GM23338 (cell line): ENCODE measurements at places on chromosomes 6 and 20. TPM values are rescaled to one million over a fixed set of nuclear protein-coding genes. Genes with fewer than 3 reads are reported as not detected.

GRCh38 chr6:50120300-50120699 is 70.6 kb upstream of the DEFB112 start:
- no peaks in the 10 kb centered on the region for H3K27me3 ChIP-seq
- no peak overlapping the region for H3K4me3 ChIP-seq
- H3K27ac ChIP-seq, result no peak overlapping the region
- no peaks in the 10 kb centered on the region for H3K36me3 ChIP-seq
- H3K4me1 ChIP-seq, result peaks cover 22% of the 10 kb centered on the region

Gene AIG1
- 65.2 and 68.7 TPM in 2 replicates for total RNA-seq

DNA sequence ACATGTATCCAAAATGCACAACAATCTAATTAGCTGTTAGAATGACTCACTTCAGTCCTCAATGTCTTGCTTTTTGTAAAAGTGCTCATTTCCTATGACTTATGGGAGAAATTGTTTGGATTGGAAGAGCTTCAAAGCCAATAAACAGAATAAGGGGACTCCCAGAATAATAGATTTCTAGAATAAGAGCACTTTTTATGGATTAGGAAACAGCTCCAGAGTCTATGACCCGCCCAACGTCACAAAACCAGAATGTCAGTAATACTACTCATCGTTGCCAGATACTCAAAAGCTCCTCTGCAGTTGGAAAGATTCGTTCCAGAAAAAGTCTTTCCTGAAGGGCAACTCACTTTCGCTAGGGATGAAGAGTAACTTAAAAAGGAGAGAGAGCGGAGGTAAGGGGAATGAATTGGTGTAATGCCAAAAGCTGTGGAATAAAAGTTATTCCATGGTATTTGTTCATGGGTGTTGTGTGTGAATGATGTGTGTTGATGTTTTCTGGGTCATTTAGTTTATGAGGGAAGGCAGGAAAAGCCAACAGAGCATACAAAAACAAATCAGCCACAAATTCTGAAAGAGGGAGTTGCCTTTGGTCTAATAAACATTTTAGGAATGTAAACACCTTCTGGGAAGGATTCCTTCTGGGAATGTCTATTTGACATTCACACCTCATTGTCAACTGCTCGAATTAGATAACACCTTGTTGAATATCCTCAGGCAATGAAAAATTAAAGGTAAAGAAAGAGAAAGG is 64.6 kb downstream of the SYNE1 start:
- no peak overlapping the region for H3K27ac ChIP-seq
- H3K4me1 ChIP-seq, result peaks cover 22% of the 10 kb centered on the region; the same call in 1 of the 2 replicates
- no peaks in the 10 kb centered on the region for H3K27me3 ChIP-seq
- H3K4me3 ChIP-seq, result no peak overlapping the region
- no peaks in the 10 kb centered on the region for H3K36me3 ChIP-seq

GRCh38 chr6:57201718-57202117 is 20.4 kb downstream of the RAB23 start:
- no peak overlapping the region for H3K27ac ChIP-seq
- H3K36me3 ChIP-seq, result no peaks in the 10 kb centered on the region
- no peak for DNase-seq
- H3K27me3 ChIP-seq, result no peaks in the 10 kb centered on the region

- no peaks in the 10 kb centered on the region for H3K27me3 ChIP-seq
- no peak overlapping the region for H3K4me3 ChIP-seq
- no peak for DNase-seq
- no peaks in the 10 kb centered on the region for H3K36me3 ChIP-seq
- no peak overlapping the region for H3K27ac ChIP-seq
Measured at GRCh38 chr6:92989656-92990055, 429.7 kb downstream of the EPHA7 start.

GRCh38 chr20:58633161-58634053 is 17.7 kb upstream of the STX16 start:
- no peak for DNase-seq
- H3K36me3 ChIP-seq, result no peaks in the 10 kb centered on the region
- H3K4me3 ChIP-seq, result no peak overlapping the region
- H3K27ac ChIP-seq, result no peak overlapping the region

- H3K27ac ChIP-seq, result peak overlapping the region; percentile 78; the same call in 1 of the 2 replicates
- no peaks in the 10 kb centered on the region for H3K27me3 ChIP-seq
Measured at GRCh38 chr6:43770372-43771209, 580 bp downstream of the VEGFA start.

DNA sequence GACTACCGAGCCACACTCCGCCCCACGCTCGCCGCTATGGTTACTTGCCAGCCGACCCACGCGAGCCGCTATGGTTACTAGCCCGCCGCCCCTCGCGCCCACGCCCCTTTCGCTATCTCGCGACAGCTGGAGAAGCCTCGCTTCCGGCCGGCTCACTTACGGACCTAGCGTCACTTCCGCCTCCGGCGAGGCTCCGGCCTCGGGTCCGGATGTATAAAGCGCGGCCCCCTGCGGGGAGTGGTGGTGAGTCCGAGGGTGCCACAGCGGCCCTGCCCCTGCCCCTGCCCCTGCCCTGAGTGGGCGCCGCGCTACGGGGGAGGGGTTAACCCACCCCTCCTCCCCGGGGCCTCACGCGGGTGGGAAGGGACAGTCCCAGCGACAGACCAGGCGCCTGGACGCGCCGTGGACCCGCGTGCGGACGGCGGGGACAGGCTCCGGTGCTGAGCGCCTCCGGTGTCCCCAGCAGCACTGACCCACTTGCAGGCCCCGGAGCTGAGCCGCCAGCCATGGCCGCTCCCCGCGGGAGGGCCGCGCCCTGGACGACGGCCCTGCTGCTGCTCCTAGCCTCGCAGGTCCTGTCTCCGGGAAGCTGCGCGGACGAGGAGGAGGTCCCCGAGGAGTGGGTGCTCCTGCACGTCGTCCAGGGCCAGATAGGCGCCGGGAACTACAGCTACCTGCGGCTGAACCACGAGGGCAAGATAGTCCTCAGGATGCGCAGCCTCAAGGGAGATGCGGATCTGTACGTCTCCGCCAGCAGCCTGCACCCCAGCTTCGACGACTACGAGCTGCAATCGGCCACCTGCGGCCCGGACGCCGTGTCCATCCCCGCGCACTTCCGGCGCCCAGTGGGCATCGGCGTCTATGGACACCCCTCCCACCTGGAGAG is at the start of the genes C6orf120 and WDR27:
Gene C6orf120 (plus strand): TSS at position 173 of the 886 bp plus-strand sequence. CDS start 334 bp downstream, at position 507.
Gene WDR27 (minus strand): TSS at position 76 of the 886 bp plus-strand sequence. CDS start 13,024 bp downstream, outside the sequence.
- no peaks in the 10 kb centered on the region for H3K27me3 ChIP-seq
- peaks cover 17% of the 10 kb centered on the region for H3K4me1 ChIP-seq
- peak; percentile 98 for DNase-seq
- peak within 1 kb of the TSS; percentile 79 for H3K27ac ChIP-seq
- H3K4me3 ChIP-seq, result peak within 1 kb of the TSS; percentile 92
- H3K36me3 ChIP-seq, result no peaks in the 10 kb centered on the region

DNA sequence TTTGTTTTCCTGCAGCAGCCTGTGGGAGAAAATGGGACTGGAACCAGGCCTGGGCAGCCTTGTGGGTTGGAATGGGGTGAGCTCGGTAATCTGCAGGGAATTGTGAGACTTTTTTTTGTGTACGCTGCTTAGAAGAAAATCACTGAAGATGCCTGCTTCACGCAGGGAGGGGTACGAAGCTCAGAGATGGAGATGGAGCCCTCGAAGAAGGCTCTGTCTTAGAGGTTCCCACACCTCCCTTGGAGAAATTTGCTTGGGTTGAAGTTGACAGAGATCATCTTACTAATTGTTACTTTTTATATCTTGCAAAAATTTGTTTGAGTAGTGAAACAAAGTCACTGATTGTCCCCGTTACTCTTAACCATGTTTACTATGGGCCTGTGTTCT is 894 bp downstream of the PYGB start:
- peak overlapping the region; percentile 93 for H3K4me3 ChIP-seq
- peaks cover 16% of the 10 kb centered on the region for H3K4me1 ChIP-seq
- no peak for DNase-seq
- no peaks in the 10 kb centered on the region for H3K36me3 ChIP-seq
- H3K27ac ChIP-seq, result peak overlapping the region; percentile 77; the same call in 1 of the 2 replicates

Gene BCAS4
- 6.3 and 22.2 TPM in 2 replicates for total RNA-seq

Gene EDN3
- 0.17 and 1.2 TPM in 2 replicates for total RNA-seq

DNA sequence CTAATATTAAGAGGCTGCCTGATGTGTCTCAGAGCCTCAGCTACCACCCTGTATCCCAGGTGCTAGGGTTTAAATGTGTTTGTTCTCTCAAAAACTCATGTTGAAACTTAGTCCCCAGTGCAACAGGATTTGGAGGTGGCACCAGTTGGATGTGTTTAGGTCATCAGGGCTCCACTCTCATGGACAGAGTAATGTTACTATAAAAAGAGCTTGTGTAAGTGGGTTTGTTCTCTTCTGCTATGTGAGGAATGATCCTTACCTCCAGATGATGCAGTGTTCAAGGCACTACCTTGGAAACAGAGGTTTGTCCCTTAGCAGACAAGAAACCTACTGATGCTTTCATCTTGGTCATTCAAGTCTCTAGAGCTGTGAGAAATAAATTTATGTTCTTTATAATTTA is 164.9 kb upstream of the EPHA7 start:
- H3K27me3 ChIP-seq, result no peaks in the 10 kb centered on the region
- H3K4me1 ChIP-seq, result peaks cover 8% of the 10 kb centered on the region; the same call in 1 of the 2 replicates
- no peak overlapping the region for H3K27ac ChIP-seq
- H3K4me3 ChIP-seq, result no peak overlapping the region
- no peaks in the 10 kb centered on the region for H3K36me3 ChIP-seq
- no peak for DNase-seq

DNA sequence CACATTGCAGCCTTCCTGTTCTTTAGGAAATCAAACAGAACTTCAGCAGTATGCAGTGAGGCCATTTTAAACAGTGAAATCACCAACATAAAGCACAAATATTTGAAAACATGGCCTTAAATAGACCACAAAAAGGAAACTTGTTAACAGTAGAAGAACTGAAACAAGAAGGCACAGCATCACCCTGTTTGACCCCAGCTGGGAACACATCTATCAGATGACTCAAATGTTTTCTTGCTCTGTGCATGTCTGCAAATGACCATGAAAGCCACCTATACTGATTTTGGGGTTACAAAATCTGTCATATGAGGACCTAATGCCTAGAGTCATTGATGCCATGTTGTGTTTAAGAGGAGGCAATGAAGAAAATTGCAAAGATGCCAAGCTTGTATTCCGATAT is 123.8 kb upstream of the ADGRF1 start:
- H3K27ac ChIP-seq, result no peak overlapping the region
- no peak for DNase-seq
- no peaks in the 10 kb centered on the region for H3K27me3 ChIP-seq
- H3K36me3 ChIP-seq, result no peaks in the 10 kb centered on the region
- no peak overlapping the region for H3K4me3 ChIP-seq

Gene COL11A2
- 1.3 and 2.7 TPM in 2 replicates for total RNA-seq

Gene KCNK15
- 0.19 and 0.63 TPM in 2 replicates for total RNA-seq

DNA sequence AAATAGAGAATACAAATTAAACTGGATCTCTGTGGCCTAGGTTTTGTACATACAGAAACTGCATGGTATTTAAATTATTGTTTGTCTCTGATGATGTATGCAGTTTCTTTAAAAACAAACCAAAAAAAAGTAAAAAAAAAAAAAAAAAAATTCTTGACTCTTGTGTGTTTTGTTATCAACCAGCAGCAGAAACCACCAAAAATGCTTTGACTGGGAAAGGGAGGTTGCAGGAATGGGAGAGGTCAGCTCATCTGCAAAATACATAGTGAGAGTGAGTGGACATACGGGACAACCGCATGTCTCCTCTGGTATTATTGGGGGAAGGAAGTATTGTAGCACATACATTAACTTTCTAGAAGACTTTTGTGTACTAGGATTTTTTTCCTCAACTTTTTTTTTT is 38.0 kb downstream of the TBC1D7 start:
- no peak overlapping the region for H3K27ac ChIP-seq
- H3K27me3 ChIP-seq, result no peaks in the 10 kb centered on the region
- H3K4me3 ChIP-seq, result no peak overlapping the region
- no peak for DNase-seq

Gene TMEM217
- 1.0 TPM in 1 of 2 replicates, not detected in the other for total RNA-seq

GRCh38 chr6:81120280-81120679 is 632.2 kb downstream of the TENT5A start:
- no peak for DNase-seq
- H3K27me3 ChIP-seq, result no peaks in the 10 kb centered on the region
- H3K36me3 ChIP-seq, result peaks cover 27% of the 10 kb centered on the region
- no peak overlapping the region for H3K27ac ChIP-seq
- H3K4me1 ChIP-seq, result no peaks in the 10 kb centered on the region
